ENCODE measurements at places on chromosomes 7 and 10.

DNA sequence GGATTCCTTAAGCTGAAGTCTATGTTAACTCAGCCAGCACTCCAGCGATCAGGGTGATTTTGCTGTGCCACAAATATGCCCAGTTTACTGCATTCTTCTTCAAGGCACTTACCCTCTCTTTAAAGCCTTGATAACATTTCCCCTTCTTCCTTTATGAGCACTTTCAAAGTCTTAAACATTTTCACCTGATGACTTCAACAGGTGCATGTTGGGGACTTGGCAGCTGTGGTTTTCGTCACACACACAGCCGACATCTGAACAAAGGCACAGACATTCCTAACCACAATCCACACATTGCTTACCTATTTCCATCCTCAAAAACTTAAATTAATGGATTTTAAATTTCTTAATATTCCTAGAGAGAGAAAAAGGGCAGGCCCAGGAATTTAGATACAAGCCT lies 331.5 kb downstream of the CRPPA start:
- DNase-seq, result no peak

DNA sequence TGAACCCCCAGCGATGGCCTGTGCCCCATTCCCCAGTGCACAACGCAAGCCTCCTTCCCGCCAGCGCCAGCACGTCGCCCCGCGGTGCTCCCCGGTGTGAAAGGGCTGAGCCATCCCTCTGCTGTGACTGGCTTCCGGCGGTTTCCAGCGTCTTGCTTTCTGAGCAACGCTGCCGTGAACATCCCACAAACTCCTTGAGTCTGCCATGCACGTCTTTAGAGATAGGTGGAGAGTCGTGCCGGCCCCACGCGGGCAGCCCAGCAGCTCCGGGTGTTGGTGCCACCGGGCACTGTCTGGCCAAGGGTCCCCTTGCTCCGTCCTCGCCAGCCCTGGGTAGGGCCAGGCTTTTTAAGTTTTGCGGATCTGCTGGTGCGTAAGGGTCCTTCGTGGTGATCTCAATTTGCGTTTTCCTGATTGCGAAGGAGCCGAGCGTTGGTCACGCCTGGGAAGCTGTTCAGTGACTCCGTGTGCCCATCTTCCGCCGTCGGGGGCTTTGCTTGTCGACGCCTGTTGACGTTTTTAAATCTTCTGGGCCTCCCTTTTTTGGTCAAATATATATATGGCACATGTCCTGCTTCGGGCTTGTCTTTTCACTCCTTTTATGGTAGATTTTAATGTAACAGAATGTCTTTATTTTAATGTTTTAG lies 70.6 kb downstream of the FOXL3 start:
- no peak for DNase-seq

DNA sequence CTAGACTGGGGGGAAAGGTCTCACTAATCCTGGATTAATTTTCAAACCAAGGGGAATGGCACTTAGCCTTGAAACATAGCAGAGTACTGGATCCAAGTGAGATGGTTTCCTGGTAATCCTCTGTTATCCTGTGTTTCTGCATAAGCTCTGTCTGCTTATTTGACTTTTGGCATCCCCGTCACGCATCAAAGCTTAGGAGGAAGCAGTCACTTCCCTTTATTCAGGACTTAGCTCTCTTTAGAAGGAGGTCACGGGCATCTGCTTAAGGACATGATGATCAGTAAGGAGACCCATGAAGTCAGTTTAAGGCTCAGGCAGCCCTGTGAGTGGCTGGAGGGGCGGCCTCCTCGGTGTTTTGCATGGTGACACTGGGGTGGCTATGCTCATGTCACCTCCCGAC lies 30.0 kb downstream of the TSPAN15 start:
- no peak for DNase-seq

GRCh38 chr10:85612378-85612775 lies 754.2 kb downstream of the GRID1 start:
- peak; percentile 25 for DNase-seq

- DNase-seq, result no peak
Measured at GRCh38 chr7:73909051-73909941, 48.3 kb downstream of the TMEM270 start.

- DNase-seq, result no peak
Measured at GRCh38 chr7:124857672-124858235, 71.9 kb downstream of the POT1 start.
